Stimulated activated CD4-positive, alpha-beta T cell treated with anti-CD3 and anti-CD28 coated beads, Interleukin-1b, Interleukin-23, amount 100 ng/mL, for 4 hours (primary cell): ENCODE measurements at places on chromosomes 12 and 14.

DNA sequence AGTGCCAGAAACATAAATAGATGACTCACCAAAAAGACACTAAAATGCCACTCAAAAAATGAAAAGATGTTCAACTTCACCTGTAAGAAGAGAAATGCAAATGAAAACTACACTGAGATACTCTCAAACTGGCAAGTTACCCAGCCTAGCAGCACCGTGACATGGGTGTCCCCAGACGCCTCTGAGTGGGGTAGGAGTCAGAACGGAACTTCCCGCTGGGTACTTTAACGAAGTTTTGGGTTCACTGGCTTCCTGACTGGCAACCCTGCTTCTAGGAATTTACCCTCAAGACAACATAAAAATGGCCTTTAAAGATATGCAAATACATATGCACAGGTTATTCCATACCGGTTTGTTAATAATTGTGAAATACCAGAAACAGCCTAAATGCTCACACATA is 52.6 kb downstream of the RIMBP2 start:
- DNase-seq = no peak

- no peak for DNase-seq
These were observed 30.9 kb downstream of the GPR137C start for GRCh38 chr14:52583544-52583943.

DNA sequence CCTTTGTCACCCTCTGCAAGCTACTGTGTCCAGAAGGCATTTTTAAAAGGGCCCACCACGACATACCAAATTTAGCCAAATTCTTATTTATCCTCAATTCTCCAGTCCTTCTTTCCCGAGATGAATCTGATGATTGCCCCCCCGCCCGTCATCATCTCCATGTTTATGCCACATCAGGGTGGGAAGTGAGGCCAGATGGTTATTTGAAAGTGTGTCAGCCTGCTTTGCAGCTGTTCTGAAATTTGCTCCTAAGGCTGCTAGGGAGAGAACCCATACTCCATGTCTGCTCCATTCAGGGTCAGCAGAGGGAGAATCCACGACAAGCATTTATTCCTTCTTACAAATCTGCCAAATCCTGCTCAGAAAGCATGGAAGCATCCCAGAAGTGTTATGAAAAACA is 337.8 kb downstream of the ADAMTS20 start:
- DNase-seq = no peak

GRCh38 chr12:107318806-107319532 is 225.6 kb upstream of the CRY1 start:
- no peak for DNase-seq

GRCh38 chr14:33532553-33532952 is 418.3 kb downstream of the EGLN3 start:
- no peak for DNase-seq
